ENCODE measurements at places on chromosomes 2 and 18. TPM values are rescaled to one million over a fixed set of nuclear protein-coding genes. Genes with fewer than 3 reads are reported as not detected.

DNA sequence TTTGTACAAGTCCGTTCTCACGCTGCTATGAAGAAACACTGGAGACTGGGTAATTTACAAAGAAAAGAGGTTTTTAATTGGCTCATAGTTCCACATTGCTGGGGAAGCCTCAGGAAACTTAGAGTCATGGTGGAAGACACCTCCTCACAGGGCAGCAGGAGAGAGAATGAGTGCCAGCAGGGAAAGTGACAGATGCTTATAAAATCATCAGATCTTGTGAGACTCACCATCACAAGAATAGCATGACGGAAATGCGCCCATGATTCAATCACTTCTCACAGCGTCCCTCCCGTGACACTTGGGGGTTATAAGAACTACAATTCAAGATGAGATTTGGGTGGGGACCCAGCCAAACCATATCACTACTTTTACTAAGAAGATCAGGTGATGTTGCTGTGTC, 285.8 kb downstream of the TMX3 start:
- DNase-seq: no peak

DNA sequence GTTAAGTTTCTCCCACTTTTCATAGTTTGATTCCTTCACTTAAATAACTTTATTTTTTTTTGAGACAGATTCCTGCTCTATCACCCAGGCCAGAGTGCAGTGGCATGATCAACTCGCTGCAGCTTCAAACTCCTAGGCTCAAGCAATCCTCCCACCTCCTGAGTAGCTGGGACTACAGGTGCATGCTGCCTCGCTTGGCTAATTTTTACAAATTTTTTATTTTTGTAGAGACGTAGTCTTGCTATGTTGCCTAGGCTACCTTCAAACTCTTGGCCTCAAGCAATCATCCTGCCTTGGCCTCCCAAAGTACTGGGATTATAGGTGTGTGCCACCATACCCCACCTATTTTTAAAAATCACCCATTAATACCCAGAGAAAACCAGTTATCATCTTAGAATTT, 14.2 kb upstream of the WIPF1 start:
- DNase-seq: no peak

DNA sequence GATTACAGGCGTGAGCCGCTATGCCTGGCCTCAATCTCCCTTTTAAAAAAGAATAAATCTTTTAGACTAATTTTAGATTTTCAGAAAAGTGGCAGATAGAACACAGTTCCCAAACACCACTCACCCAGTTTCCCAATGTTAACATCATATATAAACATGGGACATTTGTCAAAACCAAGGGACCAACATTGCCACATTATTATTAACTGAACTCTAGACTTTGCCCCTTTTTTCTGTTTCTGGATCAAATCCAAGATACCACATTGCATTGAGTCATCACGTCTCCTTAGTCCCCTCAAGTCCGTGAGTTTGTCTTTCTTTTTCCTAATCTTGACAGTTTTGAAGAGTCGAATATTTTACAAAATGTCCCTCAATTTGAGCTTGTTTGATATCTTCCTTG, 2.4 kb downstream of the C2orf42 start:
- DNase-seq: no peak

DNA sequence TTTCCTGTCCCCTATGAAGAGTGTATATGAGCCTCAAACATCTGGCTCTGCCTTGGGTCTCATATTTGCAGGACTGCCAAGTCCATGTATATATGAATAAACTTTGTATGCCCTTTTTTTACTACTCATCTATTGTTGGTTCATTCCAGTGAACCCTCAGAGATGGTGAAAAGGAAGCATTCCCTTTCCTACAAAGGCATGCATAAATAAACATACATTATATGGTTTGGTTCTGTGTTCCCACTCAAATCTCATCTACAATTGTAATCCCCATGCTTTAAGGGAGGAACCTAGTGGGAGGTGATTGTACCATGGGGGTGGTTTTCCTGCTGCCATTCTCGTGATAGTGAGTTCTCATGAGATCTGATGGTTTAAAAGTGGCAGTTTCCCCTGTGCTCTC, 534.2 kb downstream of the SPAG16 start:
- no peak for DNase-seq

DNA sequence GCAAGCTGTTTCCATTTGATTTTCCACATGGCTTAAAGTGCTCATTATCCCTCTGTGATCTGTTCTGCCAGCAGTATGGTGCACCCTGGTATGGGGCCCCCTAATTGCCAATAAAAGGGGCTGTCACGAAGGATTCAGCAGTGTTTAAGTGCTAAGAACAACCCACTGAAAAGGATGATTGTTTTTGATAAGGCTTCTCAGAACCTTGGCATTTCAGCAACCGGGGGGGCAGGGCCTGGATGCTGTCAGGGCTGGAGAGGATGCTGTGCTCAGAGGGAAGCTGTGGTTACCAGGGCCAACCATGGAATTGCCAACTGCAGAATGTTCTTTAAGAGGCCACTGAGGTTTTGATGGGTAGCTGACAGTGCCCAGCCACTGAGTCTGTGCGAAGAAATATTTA, 117.8 kb downstream of the CTIF start:
- no peak for DNase-seq

Gene C2orf80
- total RNA-seq: not detected

Gene RBKS
- total RNA-seq: 1.2 TPM
